ENCODE measurements at places on chromosomes 5 and 9. TPM values are rescaled to one million over a fixed set of nuclear protein-coding genes. Genes with fewer than 3 reads are reported as not detected.

- peaks cover 2% of the 10 kb centered on the region for H3K27me3 ChIP-seq
- DNase-seq = no peak
- no peaks in the 10 kb centered on the region for H3K4me1 ChIP-seq
- no peak overlapping the region for H3K27ac ChIP-seq
Measured at GRCh38 chr5:142637871-142638270, 48.0 kb downstream of the FGF1 start.

DNA sequence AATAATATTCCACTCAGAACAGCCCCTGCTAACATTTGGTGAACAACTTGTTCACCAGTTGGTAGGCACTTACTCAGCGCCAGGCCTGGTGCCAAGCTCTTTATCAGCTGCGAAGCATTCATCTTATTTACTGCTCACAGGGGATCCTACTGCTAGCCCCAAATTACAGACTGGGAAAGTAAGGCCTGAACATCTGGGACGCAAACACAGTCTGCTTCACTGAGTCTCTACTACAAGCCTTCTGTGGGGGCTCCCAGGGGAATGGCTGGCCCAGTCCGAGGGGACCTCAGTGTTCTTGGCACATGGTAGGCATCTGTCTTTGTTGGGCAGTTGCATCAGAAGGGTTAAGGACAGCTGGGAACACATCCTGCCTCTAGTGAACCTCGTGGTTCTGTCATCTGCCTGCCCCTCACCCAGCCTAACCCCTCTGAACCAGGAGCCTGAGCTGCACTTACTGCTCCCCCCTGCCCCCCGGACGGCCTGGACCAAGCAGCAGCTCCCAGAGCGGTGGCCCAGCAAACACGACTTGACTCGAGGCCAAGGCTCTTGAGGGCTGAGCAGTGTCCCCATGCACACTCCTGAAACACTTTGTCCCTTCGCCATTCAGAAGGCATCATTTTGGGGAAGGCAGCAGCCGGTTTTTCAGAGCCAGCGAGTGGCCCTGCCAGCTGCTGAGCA, at the start of gene PHYHD1:
PHYHD1 (plus strand) TSS at position 602 of the 678 bp plus-strand sequence. CDS start 1,342 bp downstream, outside the sequence.
- no peaks in the 10 kb centered on the region for H3K27me3 ChIP-seq
- H3K27ac ChIP-seq = peak within 1 kb of the TSS; percentile 57
- H3K4me3 ChIP-seq = peak within 1 kb of the TSS; percentile 58
- DNase-seq = no peak
- H3K4me1 ChIP-seq = peaks cover 2% of the 10 kb centered on the region
- H3K36me3 ChIP-seq = peaks cover 26% of the 10 kb centered on the region

- no peak for DNase-seq
- H3K27ac ChIP-seq = no peak overlapping the region
- no peak overlapping the region for H3K4me3 ChIP-seq
- H3K4me1 ChIP-seq = no peaks in the 10 kb centered on the region
- H3K27me3 ChIP-seq = no peaks in the 10 kb centered on the region
- peaks cover 1% of the 10 kb centered on the region for H3K36me3 ChIP-seq
Measured at GRCh38 chr9:20904995-20905394, 126.4 kb downstream of the HACD4 start.

DNA sequence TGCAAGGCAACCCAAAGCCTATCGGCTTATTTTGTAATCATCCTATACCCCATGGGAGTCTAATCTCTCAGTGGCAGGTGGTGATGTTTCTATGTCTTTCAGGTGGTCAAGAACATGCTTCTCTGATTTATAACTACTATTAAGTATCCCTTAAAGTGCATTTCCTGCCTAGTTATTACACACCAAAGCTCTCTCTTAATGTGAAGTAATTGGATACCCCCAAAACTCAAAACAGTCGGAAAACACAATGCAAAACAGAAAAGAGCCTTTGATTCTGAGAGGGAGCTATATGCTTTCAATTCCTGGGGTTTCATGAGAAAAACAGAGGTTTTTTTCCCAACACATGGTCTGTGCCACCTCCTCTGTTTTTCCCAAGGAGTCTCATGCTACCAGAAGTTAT, 416.4 kb downstream of the CSNK1G3 start:
- no peaks in the 10 kb centered on the region for H3K4me1 ChIP-seq
- H3K36me3 ChIP-seq = no peaks in the 10 kb centered on the region
- no peaks in the 10 kb centered on the region for H3K27me3 ChIP-seq
- DNase-seq = no peak
- no peak overlapping the region for H3K4me3 ChIP-seq

- H3K36me3 ChIP-seq = no peaks in the 10 kb centered on the region
- H3K27me3 ChIP-seq = no peaks in the 10 kb centered on the region
- DNase-seq = no peak
- H3K4me3 ChIP-seq = no peak overlapping the region
- no peaks in the 10 kb centered on the region for H3K4me1 ChIP-seq
Measured at GRCh38 chr5:144451187-144451973, 280.7 kb downstream of the KCTD16 start.

GRCh38 chr9:16099732-16100536, 547.1 kb downstream of the CCDC171 start:
- H3K36me3 ChIP-seq = no peaks in the 10 kb centered on the region
- no peak overlapping the region for H3K27ac ChIP-seq
- H3K4me3 ChIP-seq = no peak overlapping the region

- no peaks in the 10 kb centered on the region for H3K27me3 ChIP-seq
- H3K4me3 ChIP-seq = no peak overlapping the region
- no peak overlapping the region for H3K27ac ChIP-seq
- H3K36me3 ChIP-seq = no peaks in the 10 kb centered on the region
- DNase-seq = no peak
Measured at GRCh38 chr9:89871871-89872331, 267.1 kb downstream of the GADD45G start.

- H3K4me1 ChIP-seq = no peaks in the 10 kb centered on the region
- DNase-seq = no peak
- no peak overlapping the region for H3K27ac ChIP-seq
Measured at GRCh38 chr5:124253203-124253810, 493.1 kb downstream of the ZNF608 start.

GRCh38 chr9:110276781-110277180, 20.5 kb upstream of the TXN start:
- H3K27me3 ChIP-seq = no peaks in the 10 kb centered on the region
- no peak overlapping the region for H3K27ac ChIP-seq
- DNase-seq = no peak
- no peak overlapping the region for H3K4me3 ChIP-seq
- no peaks in the 10 kb centered on the region for H3K36me3 ChIP-seq
- no peaks in the 10 kb centered on the region for H3K4me1 ChIP-seq

- peaks cover 4% of the 10 kb centered on the region for H3K4me1 ChIP-seq
- H3K27me3 ChIP-seq = no peaks in the 10 kb centered on the region
- H3K36me3 ChIP-seq = no peaks in the 10 kb centered on the region
- no peak overlapping the region for H3K27ac ChIP-seq
Measured at GRCh38 chr5:6788439-6788838, 75.2 kb downstream of the TENT4A start.

- no peaks in the 10 kb centered on the region for H3K27me3 ChIP-seq
- no peaks in the 10 kb centered on the region for H3K4me1 ChIP-seq
- H3K36me3 ChIP-seq = peaks cover 3% of the 10 kb centered on the region
- H3K27ac ChIP-seq = peak overlapping the region; percentile 46
Measured at GRCh38 chr5:140267559-140268018, 35.3 kb downstream of the PFDN1 start.

DNA sequence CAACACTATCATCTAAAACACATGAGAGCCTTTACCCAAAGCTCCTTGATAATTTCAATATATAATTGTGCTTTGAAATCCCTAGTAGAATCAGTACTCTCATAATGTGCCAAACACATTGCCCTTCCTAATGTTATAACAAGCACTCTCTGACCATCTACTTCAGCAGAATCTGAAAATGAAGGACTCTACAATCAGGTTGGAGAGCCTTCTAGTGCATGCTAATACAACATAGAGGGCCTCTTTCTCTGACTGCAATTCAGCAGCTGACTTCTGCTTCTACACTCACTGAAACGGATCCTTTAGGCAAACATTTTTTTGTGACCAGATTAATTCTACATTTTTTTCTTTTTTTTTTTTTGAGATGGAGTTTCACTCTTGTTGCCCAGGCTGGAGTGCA, 155.6 kb downstream of the EPB41L4A start:
- no peaks in the 10 kb centered on the region for H3K36me3 ChIP-seq
- no peak overlapping the region for H3K4me3 ChIP-seq

DNA sequence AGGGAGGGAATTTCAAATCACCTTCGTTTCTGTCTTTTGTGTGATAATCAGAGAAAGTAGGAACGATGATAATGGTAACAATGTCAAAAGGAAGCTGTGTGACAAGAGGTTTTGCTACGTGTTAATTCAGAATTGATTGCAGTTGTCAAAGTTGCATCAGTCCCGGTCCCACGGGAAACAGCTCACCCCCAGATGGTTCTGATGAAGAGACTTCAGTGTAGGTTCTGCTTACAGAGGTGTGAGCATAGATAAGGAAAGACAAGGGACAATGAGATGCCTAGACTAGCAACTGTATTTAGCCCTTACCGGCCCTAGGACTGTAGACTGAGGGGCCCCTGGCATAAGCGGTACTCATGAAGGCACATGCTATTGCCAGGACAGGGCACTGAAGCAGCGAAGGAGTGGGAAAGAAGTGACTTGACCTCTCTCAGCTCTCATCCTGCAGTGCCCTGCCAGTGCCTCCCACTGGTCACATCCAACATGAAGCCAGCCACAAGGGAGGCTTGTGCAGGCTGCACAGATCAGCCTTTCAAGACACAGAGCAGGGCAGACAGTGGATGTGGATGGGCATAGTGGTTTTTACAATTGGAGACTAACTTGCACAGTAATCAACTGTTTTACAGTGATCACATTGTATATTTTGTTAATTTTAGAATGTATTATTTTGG, 21.1 kb downstream of the PDE8B start:
- H3K4me3 ChIP-seq = no peak overlapping the region
- H3K27me3 ChIP-seq = no peaks in the 10 kb centered on the region
- H3K4me1 ChIP-seq = no peaks in the 10 kb centered on the region
- no peak overlapping the region for H3K27ac ChIP-seq
- no peak for DNase-seq

GRCh38 chr9:89478821-89479668, 18.9 kb downstream of the SEMA4D start:
- no peak overlapping the region for H3K4me3 ChIP-seq
- H3K27me3 ChIP-seq = no peaks in the 10 kb centered on the region
- DNase-seq = no peak
- peaks cover 92% of the 10 kb centered on the region for H3K4me1 ChIP-seq
- peak overlapping the region; percentile 59 for H3K27ac ChIP-seq

DNA sequence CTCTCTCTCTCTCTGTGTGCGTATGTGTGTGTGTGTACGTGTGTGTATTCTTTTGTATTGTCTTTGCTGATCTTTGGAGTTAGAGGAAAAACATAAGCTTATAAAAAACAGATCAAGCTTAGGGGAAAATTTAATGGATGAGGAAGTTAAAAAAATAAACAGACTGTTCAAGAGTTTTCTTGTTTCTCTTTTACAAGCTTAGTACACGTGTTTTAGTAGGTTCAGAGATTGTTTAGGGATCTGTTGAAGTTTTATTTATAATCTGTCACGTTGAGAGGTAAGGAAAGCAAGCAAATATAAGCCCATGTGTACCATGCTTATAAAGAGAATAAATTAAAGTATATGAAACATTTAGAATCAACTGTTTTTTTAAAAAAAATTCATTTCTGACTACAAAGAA, 1470.3 kb upstream of the NUDT12 start:
- H3K4me1 ChIP-seq = no peaks in the 10 kb centered on the region
- H3K27me3 ChIP-seq = no peaks in the 10 kb centered on the region

GRCh38 chr5:176647843-176648473, 674 bp downstream of the TSPAN17 start:
- peaks cover 5% of the 10 kb centered on the region for H3K27me3 ChIP-seq
- H3K4me3 ChIP-seq = peak overlapping the region; percentile 61
- no peaks in the 10 kb centered on the region for H3K36me3 ChIP-seq
- H3K27ac ChIP-seq = no peak overlapping the region
- H3K4me1 ChIP-seq = peaks cover 28% of the 10 kb centered on the region

DNA sequence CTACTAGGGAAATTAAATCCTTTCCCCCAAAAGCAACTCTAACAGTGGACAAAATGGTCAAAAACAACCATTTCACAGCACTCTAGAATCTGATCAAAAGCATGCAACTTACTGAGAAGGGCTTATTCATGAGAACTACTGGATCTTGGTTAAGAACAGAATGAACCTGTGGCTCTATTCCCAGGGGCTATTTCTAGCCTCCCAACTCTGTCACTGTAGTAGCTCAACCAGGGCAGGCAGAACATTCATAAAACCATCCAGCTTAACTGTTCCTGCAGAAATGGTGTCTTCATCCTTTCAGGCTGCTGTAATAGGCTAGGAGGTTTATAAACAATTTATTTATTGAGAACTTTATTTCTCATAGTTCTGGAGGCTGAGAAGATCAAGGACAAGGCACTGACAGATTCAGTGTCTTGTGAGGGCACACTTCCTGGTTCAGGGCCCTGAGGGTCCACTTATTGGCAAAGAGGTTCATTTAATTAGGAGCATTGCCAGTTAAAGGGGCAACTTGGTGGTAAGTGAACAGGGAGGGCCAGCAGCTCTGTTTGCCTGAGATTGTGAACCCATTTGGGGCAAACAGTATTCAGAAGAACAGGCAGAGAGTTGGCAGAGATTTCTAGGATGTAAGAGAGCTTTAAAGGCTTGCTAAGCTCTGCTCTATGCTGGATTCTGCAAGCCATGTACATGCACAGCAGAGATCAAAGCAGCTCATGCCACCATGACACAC, 238.5 kb upstream of the FBXL7 start:
- H3K36me3 ChIP-seq = no peaks in the 10 kb centered on the region
- H3K27ac ChIP-seq = no peak overlapping the region
- H3K4me3 ChIP-seq = no peak overlapping the region
- DNase-seq = no peak

DNA sequence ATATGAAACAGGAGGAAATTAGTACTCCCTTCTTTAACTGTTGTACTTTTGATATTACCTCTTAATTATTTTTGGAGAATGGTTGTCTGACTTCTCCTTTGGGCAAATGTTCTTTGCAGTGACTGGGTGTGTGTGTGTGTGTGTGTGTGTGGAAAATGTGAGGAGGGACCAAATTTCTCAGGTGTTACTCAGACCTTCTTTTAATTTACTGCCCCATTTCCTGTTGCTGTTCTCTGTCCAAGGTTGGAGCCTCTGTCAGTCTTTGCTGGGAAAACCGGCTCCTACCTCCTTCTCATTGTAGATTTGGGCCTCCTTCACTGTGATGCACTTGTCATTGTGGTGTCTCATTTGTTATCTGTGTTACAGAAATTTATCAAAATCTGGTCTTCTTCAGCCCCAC, 68.4 kb downstream of the PBX3 start:
- DNase-seq = no peak
- H3K27me3 ChIP-seq = no peaks in the 10 kb centered on the region
- H3K4me3 ChIP-seq = no peak overlapping the region
- H3K27ac ChIP-seq = no peak overlapping the region
- H3K4me1 ChIP-seq = peaks cover 3% of the 10 kb centered on the region

DNA sequence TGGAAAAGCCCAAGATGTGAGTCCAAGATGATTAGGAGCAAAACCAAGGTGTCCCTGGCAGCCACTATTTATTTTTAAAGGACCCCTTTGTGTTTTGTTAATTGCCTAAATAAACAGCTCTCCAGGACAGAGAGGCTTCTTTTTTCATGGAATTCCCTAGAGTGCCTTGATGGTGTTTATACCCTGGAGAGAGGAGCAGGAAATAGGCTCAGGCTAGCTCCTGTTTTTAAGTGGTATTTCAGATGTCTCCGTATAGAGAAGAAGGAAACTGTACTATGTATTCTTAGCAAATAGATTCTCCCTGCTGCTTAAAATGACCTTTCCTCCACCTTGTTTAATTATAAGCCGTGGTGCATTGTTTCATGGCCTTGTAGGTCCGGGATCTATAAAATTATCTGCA, 292.4 kb downstream of the CD180 start:
- no peak overlapping the region for H3K4me3 ChIP-seq
- no peak for DNase-seq
- H3K27ac ChIP-seq = no peak overlapping the region

The THBS4 gene
- total RNA-seq = 9.2 TPM

The OR5C1 gene
- total RNA-seq = not detected

The GNA14 gene
- total RNA-seq = 0.47 TPM

The FBP2 gene
- total RNA-seq = 0.38 TPM

The INSL4 gene
- total RNA-seq = 0.05 TPM

The LHX3 gene
- 0.09 TPM for total RNA-seq

The FGF1 gene
- 0.99 TPM for total RNA-seq

The NUTM2G gene
- not detected for total RNA-seq

The TCOF1 gene
- 18.2 TPM for total RNA-seq

The CDC25C gene
- 12.9 TPM for total RNA-seq

Measured in thymus (tissue), 14 donors.